ENCODE measurements at places on chromosomes 4 and X.

DNA sequence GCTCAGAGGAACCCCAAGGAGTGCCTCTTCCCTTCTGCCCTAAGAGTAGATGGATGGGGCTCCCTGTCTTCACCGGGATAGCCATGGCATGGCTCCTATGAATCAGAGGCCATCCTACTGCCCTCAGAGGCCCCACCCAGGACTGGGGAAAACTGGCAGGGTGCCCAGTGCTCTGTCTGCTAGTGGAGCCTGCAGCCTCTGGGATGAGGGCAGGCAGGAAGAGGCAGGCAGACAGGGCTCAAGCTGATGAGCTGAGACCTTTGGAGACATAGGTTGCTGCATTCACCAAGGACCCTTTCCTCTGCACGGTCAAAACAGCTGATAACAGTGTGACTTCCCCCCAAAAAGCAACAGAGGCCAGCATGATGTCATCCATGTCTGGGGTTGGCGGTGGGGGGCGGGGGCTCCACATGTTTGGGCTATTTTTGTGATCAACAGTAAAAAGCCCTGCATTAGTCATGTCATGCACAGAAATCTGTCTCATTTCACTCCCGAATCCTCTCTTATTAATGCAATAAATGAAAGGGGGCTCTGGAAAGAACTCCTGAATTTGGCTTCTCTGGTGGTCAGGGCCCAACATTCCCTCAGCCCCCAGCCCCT lies 207.6 kb upstream of the MAMLD1 start:
- DNase-seq = no peak

- DNase-seq = no peak
Observed at GRCh38 chrX:9390693-9391368, 74.0 kb upstream of the TBL1X start.

DNA sequence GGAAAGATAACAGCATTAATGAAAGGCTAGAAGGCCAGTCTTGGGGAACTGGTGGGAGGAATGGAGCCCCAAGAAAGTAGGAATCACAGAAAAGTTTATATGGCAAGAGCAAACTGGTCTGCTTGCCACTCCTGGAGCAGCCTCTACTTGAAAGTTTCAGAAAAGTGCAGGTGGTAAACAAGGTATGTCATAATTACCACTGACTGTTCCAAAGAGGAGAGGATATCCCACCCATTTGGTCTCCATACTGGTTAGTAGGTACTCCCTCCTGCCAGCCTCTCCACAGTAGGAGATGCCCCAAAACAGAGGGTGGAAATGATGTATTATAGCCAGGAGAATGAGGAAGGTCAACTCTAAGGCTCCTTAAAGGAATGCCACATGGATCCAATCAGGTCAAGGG lies 145.1 kb downstream of the INPP4B start:
- DNase-seq = no peak

- no peak for DNase-seq
Observed at GRCh38 chr4:182174979-182175378, 68.2 kb upstream of the TENM3 start.

DNA sequence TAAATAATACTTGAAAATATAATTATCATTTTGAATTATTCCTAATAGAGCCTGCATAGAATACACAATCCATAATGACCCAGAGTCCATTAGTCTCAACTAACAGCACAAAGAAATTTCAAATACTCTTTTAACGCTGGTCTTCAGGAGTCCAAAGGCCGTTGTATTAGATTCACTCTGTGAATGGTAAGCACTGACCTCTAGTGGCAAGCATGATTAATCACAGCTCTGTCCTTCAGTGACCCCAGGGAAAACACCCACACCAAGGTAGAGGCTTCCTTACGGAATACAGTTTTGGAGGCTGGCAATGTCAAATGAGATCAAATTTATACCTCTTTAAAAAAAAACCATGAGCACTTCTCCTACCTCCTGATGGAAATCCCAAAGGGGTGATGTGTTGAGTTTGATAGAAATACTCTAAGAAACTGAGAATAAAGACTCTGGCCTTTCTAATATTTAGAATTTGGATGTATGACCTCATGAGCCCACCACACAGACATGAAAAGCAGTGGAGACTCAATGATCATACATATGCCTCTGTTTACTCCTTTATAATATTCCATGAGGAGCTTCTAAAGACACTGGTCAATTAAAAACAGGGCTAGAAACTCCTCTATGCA lies 147.2 kb upstream of the DKK2 start:
- no peak for DNase-seq

- DNase-seq = no peak
Observed at GRCh38 chr4:6951880-6952381, 42.3 kb downstream of the TBC1D14 start.

DNA sequence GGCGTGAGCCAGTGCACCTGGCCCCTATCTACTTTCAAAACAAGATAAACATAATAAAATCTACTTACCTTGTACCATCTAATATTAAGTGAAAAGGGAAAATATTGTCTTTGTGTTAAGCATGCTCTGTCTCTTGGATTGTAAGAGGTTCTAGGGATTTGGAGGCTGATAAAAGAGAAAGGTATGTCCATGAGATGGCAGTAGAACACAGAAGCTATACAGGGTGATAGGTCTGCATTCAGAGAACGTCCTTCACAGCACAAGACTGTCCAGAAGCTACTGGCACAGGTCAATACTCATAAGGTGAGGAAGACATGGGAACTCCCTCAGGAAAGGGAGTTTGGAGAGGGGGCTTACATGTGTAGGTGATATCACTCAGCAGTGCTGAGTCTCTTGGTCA lies 135.5 kb downstream of the TMEM47 start:
- DNase-seq = no peak

DNA sequence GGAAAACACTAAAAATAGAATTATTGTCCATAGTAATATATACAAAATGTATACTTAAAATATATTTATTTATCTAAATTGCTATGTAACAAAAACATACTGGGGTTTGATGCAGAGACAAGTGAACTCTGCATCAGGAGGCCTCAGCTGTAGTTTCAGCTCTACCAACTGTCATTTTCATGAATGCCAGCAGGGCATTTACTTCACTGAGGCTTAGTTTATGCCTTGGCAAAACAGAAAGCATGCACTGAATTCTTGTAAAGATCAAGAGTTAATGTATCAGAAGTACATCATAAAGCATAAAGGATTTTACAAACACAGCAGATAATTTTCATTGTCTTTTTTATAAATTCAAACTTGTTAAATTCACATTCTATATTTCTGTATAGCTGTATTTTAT lies 577.0 kb downstream of the C4orf33 start:
- no peak for DNase-seq

DNA sequence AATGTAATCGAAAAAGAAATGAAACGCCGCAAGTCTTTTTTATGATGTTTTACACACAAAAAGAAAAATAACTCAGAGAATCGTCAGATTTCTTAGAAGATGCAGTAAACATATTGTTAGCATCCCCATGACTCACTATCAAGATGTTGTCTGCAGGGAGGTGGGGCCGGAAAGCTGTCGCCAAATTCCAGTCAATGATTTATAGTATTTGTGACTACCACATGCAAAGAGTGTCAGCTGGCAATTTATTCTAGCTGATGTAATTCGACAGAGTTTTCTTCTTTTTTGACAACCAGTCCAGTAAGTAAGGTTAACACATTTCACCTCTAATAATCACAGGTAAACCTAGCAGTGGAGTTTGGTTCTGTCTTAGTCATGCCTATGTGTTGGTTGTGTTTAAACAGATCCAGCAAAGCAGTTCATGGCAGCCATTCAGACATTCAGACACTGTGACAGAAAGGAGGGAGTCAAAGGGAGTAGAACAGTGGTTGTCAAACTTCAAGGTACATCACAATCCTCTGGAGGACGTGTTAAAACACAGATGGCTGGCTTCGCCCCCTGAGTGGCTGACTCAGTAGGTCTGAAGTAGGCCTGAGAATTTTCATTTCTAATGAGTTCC lies 19.8 kb upstream of the PPP1R2C start:
- no peak for DNase-seq

DNA sequence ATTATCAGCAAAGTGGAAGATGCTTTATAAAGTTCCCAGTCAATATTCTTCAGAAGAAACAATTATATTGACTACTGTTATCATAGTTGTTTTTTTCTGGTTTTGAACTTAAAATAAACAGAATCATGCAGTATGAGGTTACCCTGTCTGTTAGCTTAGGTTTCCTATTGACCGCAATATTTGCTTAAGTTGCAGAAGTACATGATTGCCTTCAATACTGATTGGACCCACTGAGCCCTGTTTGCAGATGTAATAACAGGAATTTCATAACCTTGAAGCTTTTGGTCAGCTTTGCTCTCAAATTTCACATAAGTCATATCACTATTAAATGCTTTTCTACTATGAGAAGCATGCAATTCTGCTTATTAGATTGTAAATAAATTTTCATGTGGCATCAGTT lies 229.1 kb upstream of the FSTL5 start:
- DNase-seq = no peak

DNA sequence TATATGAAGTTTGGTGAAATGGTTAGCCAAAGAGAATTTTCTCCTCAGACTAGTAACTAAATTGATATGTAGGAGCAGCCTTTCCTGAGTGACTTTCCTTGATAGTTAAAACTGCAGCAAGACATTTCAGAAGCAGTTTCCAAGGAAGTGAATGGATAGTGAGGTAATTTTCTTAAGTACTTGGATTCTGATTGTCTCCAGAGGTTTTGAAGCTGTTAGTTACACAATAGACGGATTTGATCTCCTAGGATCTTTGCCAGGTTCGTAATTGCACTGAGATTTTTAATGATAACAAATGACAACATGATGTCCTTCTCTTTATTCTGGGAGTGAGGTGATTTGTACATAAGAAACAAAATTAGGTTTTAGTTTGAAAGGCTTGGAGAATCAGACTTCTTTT lies 29.2 kb downstream of the PRRG1 start:
- DNase-seq = no peak

DNA sequence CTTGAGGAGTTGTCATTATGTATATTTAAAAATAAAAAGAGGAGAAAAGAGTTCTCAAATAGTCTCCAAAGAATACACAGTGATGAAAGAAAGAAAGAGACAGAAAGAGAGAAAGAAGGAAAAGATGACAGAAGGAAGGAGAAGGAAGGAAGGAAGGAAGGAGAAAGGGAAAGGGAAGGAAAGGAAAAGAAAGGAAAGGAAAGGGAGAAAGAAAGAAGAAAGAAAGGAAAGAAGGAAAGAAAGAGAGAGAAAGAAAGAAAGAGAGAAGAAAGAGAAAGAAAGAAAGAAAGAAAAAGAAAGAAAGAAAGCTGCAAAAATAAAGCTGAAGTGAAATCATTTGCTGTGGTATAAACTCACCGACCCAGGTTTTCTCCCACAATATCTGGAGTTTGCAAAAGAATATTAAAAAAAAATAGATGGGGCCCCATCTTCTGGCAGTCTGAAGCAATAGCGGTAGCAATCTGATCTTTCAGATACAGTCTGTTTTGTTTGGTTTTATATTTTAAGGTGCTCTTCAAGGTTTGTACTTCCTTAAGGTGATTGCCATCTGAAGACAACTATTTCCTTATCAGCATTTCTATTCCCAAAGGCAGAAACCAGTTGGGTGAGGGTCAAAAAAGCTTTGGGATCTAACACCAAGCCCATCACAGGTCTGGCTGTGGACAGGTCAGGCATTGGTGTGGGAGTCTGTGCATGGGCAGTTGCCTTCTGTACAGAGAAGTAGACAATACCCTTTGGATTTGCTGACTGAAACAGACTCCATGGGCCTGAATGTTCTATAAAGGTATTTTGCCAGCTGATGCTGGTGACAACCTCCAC lies 160.4 kb downstream of the CPEB2 start:
- DNase-seq = no peak

- no peak for DNase-seq
Observed at GRCh38 chr4:121199742-121200561, 35.8 kb upstream of the TNIP3 start.

- DNase-seq = no peak
Observed at GRCh38 chrX:11189097-11189496, 78.0 kb downstream of the HCCS start.

DNA sequence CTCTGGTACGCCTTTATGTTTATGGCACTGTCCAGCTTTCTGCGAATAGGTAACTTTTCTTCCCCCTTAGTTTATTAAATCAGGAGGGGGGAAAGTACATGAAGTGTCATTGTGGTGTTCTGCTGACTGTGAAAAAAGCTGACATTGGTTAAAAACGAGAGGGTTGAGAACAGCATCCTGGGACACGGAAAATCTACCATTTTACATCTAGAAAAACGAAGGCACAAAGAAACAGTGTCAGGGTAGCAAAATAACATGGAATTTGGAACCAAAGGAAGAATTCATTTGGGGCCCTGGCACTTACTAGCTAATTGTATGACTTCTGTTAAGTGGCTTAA lies 1.2 kb upstream of the AMOT start:
- DNase-seq = no peak

- DNase-seq = peak; percentile 7
Observed at GRCh38 chr4:169566021-169566818, 46.2 kb downstream of the NEK1 start.

DNA sequence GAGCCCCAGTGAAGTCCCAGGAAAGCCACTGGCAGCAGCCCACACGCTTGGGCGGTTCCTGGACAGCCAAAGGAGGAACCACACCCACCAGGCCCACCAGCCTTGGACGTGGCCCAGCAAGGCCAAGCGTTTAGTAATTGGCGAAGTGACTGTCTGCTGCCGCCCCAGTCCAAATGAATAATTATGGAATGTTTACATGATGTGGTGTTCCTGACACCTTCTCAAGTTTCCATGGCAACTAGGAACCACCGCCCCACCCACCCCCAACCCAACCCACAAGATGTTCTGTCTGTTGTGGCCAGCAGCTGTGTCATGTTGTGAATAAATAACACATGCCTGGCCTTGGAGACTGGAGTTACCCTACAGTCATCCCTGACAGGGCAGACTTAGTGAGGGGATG lies 22.3 kb downstream of the APLN start:
- no peak for DNase-seq

DNA sequence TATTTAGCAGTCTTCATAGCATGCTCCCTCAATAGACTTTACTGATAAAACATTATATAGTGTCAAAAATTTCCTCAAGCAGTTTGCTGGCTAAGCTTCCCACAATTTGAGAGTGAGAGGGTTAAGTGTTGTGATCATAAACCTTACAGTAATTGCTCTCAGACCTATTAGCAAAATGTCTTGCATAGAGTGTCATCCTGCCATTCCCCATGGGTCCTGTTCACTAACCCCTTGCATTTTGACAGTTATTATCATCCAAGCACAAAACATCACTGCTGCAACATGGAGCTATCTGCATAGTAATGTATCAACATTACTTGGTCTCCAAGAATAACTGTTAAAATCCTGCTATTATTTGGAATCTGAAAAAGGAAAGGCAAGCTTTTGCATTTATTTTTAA lies 196.1 kb upstream of the GK2 start:
- DNase-seq = no peak

DNA sequence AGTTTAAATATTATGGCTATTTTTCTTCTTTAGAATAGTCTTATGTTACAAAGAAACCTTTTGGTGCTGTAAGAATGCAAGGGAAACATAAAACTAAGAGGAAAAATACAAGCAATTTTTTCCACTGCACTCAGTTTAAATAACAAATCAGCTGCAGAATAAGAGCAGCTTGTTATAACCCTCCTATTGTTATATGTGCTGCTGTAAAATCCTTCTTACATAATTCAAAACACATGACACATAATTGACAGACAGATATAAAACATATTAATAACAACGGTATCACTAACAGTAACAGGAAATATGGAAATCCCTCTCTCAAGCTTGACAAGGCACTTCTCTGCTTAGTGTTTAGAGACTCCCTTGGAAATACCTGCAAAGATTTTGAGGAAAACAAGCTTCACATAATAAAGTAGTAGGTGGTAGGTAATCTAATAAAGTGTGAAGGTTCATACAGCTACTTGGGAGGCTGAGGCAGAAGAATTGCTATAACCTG lies 385.3 kb upstream of the HS3ST1 start:
- no peak for DNase-seq

- no peak for DNase-seq
Observed at GRCh38 chr4:113368056-113368455, 318.6 kb downstream of the ANK2 start.
